ENCODE measurements at places on chromosomes 2 and 18.

GRCh38 chr2:9693646-9694045, 62.8 kb upstream of the YWHAQ start:
- no peak for DNase-seq

GRCh38 chr2:232349546-232349945, 29.0 kb upstream of the ALPP start:
- DNase-seq: no peak

GRCh38 chr2:40127890-40128557, 323.9 kb downstream of the SLC8A1 start:
- DNase-seq: peak; percentile 83

DNA sequence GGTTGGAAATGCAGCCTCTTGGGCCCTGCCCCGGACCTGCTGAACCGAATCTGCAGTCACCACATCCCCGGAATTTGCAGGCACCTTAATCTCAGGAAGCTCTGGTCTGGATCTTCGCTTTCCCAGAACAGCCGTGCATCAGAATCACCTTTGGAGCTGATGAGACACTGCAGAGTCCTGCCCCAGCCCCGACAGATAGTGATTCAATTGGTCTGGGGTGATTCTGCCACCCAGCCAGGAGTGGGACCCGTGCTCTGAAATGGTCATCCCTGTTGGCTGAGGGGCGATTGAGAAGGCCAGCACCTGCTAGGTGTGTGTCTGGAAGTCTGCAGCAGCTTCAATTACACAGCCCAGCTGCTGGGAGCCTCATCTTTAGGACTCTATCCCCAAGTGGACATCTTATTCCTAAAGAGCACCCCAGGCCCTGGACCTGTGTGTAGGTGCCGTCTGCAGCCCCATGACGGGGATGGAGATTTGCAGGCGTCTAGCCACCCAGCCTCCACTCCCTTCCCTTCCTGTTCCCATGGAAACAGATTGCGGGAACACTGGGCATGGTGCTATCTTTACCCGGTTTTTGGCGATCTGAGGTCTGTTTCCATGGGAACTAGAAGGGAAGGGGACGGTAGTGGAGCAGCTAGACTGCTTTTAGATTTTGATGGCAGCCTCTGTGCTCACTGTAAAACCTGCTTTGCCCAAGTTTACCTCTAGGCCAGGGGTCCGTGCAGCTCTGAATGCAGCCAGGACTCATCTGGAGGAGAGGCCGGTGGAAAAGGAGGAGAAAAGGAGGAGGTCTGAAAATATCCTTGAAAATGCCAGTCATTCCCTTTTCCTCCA, 156.1 kb downstream of the LDLRAD4 start:
- no peak for DNase-seq

DNA sequence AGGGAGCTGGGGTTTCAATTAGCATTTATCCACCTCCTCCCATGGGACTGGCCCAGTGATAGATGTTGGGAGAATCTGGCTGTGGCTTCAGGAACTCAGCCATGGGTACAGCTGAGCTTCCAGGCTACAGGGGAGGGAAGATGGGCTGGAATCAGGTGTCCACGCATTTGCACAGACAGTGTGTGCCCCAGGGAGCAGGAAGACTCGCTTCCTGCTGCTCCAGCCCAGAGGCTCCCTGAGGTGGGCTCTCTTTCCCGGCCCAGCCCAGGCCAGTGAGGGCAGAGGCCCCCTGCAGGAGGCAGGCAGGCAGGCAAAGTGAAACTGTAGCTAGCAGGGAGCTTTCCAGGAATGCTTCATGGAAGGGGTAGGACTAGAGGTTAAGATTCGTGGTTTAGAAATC, 28.7 kb downstream of the DYSF start:
- no peak for DNase-seq

- DNase-seq: peak; percentile 36
Measured at GRCh38 chr2:143717053-143717452, 587.8 kb downstream of the ARHGAP15 start.

DNA sequence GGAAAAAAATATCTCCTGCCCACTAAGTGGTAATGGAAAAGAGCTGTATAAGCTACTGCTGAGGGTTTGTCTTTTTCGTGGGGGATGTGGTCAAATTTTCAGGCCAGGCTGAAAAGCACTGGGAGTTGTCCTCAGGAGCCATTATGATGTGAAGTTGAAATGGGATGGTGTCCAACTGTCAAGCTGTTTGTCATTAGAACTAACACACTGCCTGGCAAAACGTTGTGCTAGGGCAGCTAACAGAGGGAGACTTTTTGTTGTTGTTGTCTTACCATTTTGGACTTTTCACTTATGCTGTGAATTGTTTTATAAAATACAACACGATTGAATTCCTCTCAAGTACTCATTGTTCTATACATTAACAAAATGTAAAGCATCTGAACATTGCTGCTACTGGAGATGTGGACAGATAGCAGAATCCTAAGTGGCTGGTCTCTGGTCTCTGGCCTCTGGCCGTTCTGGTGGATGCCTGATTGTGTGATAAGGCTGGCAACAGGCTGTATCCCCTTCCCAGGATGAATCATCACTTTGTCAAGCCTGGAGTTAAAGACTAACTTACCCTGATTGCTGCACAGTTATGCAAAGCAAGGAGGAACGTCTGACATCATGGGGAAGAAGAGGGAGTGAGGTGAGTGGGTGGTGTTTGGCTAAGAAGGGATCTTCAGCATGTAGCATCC, 2.3 kb downstream of the MYO1B start:
- DNase-seq: peak; percentile 94

GRCh38 chr18:31835528-31836133, 75.0 kb upstream of the SLC25A52 start:
- DNase-seq: peak; percentile 10

- peak; percentile 27 for DNase-seq
Measured at GRCh38 chr2:98378901-98379300, 32.6 kb downstream of the CNGA3 start.

GRCh38 chr2:100560216-100560830, 2.5 kb upstream of the PDCL3 start:
- no peak for DNase-seq

- DNase-seq: no peak
Measured at GRCh38 chr2:36397728-36398413, 42.3 kb downstream of the CRIM1 start.

- DNase-seq: no peak
Measured at GRCh38 chr2:60482222-60482621, 71.2 kb downstream of the BCL11A start.

DNA sequence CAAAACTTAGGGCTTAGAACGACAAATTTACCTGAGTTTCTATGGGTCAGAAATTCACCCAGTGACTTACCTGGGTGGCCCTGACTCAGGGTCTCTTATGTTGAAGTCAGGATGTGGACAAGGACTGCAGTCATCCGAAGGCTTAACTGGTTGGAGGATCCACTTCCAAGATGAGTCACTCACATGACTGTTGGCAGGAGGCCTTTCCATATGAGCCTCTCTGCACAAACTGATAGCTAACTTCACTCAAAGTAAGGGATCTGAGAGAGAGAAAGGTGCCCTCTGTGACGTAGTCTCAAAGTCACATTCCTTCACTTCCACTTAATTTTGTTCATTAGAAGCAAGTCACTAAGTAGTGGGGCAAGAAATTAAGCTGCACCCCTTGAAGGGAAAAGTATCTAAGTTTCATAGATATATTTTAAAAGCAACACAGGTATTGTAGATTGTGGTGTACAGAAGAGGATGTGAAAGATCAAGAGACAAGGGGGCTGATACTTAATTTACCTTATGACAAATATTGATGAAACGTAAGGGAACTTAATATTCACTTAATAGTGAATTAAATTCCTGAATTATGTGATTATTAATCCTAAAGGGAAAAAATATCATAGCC, 48.4 kb downstream of the TANK start:
- DNase-seq: peak; percentile 31

- no peak for DNase-seq
Measured at GRCh38 chr18:49073437-49073836, 122.7 kb upstream of the SMAD7 start.

- no peak for DNase-seq
Measured at GRCh38 chr2:11154016-11154922, 998 bp upstream of the SLC66A3 start.

GRCh38 chr2:117931978-117932377, 81.9 kb downstream of the CCDC93 start:
- DNase-seq: no peak

- no peak for DNase-seq
Measured at GRCh38 chr2:112187805-112188596, 49.8 kb downstream of the FBLN7 start.

DNA sequence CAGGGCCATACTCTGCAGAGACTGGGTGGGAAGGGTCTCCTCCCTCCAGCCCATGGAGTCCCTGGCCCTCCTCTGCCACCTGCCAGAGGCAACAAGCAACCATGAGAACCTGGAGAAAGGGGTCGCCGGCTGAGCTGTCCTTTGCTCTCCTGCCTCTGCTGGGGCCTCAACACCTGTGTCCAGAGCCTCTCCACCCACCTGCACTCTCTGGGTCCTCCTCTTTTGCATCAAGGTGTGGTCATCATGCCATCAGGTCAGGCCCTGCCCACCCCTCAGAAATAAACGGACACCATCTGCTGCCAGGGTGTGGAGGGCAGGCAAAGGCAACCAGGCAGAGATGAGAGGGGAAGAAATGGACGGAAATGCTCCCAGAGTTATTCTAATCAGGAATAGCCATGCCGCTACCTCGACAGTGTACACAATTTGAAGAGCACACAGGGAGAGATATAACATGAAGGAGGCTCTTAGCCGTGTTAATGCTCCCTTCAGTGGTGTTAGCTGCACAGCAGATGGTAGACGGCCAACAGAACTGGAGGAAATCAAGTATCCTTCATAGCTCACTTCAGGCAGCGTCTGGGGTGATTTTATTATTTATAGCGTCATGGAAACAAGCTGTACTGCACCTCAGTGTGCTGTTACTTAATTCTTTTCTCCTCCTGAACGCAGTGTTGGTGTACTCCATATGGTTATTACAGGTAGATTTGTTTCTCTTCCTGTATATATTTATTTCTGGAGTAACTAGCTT, 247.9 kb downstream of the TSN start:
- no peak for DNase-seq

- DNase-seq: peak; percentile 90
Measured at GRCh38 chr2:147910990-147911473, 66.2 kb downstream of the ACVR2A start.

DNA sequence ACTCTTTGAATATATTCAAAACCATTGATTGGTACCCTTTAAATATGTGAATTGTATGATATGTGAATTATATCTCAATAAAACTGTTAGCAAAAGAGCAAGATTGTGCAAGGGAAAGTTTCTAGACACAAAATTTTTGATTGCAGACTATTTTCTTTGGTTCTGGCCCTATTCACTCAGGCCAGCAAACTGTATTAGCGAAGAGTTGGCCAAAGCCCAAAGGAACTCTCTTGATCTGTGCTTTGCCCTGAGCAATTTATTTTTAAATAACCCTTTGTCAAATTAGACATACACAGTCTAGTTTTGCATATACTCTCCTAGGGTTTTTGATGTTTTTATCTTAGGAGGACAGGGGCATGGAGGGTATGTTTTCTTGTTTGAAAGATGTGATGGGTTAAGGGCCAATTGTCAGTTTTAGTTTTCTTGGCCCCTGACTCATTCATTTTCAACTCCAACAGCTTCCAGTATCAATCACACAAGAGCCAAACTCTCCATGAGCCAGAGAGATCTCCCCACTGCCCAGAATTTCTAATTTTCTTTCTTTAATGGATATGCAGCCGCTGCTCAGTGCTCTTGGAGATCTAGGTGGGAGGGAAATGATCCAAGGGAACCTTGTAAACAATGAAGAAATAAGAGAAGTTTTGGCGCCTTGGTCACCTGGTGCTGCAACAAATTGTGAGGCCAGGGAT, 231.5 kb downstream of the SRBD1 start:
- DNase-seq: no peak

- peak; percentile 90 for DNase-seq
Measured at GRCh38 chr2:209431701-209432100, 7.9 kb downstream of the MAP2 start.

GRCh38 chr2:71826299-71826698, 321.4 kb downstream of the CYP26B1 start:
- DNase-seq: no peak

DNA sequence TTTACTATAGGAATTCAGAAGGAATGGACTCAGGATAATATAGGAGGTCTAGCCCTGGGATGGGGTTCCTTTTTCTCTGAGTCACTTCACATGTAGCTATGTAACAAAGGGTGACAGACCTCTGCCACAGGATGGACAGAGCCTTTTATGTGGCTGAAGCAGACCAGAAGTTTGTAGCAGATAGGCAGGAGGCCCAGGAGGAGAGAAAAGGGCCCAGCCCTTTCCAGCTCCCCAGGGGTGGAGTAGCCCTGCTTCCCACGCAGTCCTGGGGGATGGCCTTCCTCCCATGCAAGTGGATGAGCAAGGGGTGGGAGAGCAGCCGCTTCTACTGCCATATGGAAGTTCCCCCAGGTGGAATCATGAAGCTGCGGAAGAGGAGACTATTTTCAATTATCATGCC, 40.3 kb downstream of the ARMC9 start:
- DNase-seq: no peak

DNA sequence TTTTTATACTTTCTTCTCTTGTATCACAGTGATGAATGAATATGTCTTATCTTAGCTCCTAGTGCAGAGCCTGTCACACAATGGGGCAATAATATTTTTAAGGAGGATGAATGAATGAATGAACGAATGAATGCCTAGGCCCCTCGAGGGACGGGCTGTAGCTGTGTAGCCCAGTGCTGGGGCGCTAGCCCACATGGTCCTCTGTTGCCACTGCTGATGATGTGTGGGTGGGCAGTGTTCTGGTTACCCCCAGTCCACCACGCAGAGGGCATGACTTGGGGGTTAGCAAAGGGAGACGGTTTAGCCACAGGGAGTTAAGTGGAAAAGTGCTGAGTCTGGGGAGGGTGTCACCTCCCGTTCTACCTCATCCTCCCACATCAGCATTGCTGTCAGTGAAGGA, 134.2 kb downstream of the SMAD7 start:
- DNase-seq: no peak

DNA sequence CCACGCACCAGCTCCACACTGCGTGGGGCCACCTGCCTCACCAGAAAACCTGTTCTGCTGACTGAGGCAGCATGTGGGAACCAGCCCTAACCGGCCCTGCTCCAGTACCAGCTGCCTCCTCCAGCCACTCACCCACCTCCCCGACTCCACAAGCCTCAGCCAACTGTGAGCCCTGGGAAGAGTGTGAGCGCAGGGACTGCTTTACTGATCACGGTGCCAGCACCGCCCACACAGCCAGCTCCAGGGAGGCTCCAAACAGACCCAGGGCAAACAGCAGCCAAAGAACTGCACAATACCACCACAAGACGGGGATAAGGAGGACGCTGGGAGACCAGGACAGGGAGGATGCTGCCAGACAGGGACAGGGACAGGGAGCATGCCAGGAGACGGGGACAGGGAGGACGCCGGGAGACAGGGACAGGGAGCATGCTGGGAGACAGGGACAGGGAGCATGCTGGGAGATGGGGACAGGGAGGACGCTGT, 28.4 kb downstream of the EIPR1 start:
- no peak for DNase-seq

DNA sequence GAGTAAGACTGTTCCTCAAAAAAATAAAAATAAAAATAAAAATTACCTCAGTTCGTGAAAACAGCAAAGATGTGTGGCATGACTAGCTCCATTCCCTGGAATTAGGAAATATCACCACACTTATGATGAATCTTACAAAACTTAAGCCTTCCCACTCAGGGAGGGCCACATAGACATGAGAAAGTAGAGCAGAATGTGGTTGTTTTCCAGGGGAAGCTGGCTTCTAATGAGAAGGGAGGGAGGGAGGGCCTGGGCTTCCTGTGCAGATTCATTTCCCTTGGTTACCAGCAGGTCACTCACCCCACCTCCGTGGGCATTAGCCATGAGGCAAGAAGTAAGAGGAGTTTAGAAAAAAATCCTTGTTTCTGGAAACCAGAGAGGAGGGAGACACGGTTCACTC, 95.9 kb upstream of the RMDN2 start:
- DNase-seq: peak; percentile 91

All from adipocyte (in vitro differentiated cells).